Glutamatergic neuron (in vitro differentiated cells): ENCODE measurements at places on chromosomes 2 and 18.
A peak's percentile ranks its signal among the peaks of the same experiment; 100 is the strongest.

- peak; percentile 39 for DNase-seq
Measured at GRCh38 chr2:36408198-36408703, 52.7 kb downstream of the CRIM1 start.

DNA sequence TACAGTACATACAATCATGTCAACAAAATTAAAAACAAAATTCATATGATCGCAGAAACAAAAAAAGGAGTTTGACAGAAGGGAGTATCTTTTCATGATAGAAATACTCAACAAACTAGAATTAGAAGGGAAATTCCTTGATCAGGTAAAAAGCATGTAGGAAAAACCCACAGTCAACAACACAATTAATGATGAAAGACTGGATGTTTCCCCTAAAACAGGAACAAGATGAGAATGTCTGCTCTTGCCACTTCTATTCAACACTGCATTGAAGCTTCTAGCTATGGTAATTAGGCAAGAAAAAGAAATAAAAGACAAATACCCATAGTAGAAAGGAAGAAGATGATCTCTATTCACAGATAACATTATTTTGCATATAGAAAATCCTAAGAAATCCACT is 87.1 kb downstream of the SRBD1 start:
- DNase-seq: no peak

- DNase-seq: no peak
Measured at GRCh38 chr2:186959486-186959885, 110.5 kb upstream of the ZSWIM2 start.

DNA sequence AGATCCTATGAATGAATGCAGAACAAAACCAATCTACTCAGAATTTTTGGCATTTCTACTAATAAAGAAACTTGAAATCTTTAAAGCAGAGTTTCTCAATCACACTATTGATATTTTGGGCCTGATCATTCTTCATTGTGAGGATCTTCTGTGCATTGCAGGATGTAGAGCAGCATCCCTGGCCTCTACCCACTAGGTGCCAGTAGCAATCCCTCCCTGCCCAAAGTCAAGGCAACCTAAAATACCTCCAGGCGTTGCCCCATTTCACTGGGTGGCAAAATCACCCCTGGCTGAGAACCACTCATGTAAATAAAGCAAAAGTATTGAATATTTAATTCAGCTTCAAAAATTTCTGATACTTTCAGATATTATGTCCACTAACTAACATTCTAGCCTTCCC is 213.0 kb downstream of the SP3 start:
- no peak for DNase-seq

DNA sequence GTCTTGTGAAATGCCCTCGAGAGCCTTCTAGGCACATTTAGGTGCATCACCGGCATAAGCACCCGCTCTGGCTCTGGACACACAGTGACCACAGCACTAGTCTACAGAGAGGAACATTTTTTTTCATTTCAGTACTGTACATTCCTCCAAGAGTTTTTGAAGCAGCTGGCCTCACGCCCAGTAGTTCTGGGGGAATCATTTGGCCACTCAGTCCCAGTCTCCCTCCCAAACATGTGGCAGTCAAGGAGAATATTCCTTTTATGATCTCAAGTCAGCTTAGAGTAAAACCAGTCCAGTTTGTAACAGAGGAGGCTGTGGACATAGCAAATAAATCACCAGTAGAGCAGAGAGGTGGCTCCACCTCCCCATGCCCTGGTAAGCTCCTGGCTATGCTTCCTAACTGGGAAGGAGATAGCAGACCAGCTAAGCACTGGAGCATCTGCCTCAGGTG is 48.1 kb downstream of the KCNE4 start:
- DNase-seq: no peak

DNA sequence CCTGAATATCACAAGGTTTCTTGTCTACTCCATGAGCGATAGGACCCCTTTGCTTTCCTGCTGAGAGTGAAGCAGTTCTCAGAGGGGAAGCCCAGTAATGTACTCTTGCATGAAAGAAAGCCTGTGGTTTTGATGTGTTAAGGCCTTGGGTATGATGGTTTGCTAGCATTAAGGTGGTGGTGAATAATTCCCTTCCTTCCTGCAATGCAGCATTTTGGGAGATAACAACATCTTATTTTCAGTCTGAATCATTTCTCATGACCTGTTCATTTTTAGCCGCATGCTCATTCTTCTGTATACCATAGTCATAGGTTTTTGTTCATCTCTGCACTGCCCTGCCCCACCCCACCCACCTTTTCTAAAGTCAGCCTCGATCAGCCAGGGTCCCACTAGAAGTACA is 66.2 kb downstream of the HNMT start:
- no peak for DNase-seq

GRCh38 chr18:23585007-23585871 is 1.1 kb downstream of the NPC1 start:
- no peak for DNase-seq

DNA sequence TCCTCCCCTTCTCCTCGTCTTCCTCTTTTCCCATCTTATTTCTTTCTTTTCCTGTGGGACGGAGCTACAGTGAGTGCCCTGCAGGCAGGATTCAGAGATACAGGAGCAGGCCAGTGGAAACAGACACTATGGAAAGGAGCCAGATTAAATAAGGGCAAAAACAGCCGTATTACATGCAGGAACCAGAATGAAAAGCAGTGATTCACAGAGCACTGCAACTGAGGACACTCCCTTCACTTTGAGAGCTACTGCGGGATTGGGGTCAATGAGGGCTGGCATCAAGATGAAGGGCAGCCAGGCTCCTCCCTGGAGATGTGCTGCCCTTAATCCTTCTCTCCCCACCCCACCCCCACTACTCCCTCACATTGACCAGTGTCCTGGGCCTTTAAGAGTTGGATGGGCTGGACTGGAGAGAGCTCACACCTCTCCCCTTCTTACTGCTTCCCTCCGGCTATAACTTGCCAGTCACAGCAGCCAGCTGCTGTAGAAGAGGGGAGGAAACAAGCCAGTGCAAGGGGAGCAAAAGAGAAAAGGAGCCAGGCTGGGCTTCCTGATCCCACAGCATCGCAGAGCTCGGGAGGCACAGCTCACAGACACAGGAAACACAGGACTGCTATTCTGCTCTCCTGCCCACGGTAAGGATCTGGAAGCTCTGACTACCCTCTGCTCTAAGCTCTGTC is at the start of gene PLCD4:
TSS of gene PLCD4 (plus strand) at position 464 of the 680 bp plus-strand sequence. CDS start 7,841 bp downstream, outside the sequence.
- DNase-seq: no peak

GRCh38 chr18:61575419-61575818 is 242.2 kb downstream of the CDH20 start:
- DNase-seq: no peak

DNA sequence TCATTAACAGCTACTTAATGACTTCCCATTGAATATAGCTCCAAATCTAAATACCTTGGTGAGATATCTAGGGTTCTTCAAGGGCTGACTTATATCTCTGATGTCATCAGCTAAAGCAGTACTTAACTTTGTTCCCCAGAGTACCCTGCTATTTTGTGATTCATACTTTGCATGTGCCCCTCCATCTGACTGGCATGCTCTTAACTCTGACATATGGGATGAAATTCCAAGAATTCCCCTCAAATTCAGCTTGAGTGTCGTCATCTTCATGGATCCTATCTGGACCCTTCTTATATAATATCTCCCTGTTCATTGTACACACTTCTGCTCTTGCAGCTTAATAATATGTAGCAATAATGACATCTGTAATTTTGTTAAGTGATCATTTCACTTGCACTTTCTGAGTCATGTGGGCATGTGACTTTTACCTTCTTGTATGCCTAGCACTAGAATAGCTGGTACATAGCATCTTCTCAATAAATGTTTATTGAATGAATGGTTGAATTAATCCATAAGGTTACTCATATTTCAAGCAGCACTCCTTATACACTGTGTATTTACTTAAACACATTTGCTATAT is 172.9 kb downstream of the WDR7 start:
- DNase-seq: no peak

DNA sequence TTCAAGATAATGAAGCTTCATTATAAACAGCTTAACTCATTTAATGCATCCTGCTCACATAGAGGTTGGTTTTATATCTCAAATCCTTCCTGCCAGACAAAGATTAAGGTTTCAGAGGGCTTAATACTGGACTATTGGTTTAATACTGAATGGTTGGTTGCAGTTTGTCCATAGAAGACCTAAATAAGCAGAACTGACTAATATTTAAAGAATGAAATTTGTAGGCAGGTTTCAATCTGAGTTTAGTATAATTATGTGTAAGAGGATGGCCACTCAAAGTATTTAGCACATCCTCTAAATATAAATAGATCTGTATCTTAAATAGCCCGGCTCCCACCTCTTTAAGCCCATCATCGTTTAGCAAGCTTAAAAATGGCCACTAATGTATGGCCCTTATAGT is 92.5 kb downstream of the EPB41L5 start:
- DNase-seq: no peak

- DNase-seq: no peak
Measured at GRCh38 chr2:28751956-28752630, 463 bp downstream of the PPP1CB start.

DNA sequence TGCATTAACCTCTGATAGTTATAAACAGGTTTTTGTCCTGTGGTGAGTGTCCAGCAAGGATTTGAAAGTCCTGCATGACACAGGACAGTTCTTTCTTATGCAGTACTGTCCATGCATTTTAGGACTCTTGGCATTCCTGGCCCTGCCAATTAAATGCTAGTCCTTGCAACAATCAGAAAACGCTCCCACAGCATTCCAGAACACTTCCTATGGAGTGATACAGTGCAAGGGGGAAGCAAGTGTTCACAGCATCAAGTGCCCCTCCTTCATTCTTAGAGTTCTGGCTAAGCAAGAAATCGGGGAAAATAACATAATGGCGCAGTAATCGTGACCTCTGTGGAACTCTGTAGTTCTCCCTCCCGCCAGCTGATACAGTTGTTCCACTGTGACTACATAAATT is 62.9 kb downstream of the ARHGAP28 start:
- no peak for DNase-seq

- DNase-seq: no peak
Measured at GRCh38 chr2:180871649-180872048, 108.8 kb upstream of the UBE2E3 start.

DNA sequence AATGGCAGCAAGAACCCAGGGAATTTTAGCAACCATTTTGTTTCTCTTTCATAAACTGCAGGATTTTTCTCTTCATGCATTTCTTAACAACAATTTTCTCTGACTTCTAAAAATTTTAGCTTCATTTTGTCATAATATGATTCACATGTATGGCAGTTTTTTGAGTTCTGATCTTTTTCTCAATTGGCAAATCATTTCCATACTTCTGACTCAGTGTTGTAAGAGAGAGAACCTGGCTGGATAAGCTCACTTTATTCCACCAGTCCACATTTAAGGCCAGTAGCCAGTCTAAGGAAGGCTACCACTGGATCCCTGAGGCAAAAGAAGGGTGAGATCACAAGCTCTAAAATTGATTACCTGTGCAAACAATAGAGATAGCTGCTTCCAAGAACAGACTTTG is 42.8 kb upstream of the COL3A1 start:
- no peak for DNase-seq

GRCh38 chr2:241050624-241051577 is 51.2 kb downstream of the MTERF4 start:
- peak; percentile 19 for DNase-seq

DNA sequence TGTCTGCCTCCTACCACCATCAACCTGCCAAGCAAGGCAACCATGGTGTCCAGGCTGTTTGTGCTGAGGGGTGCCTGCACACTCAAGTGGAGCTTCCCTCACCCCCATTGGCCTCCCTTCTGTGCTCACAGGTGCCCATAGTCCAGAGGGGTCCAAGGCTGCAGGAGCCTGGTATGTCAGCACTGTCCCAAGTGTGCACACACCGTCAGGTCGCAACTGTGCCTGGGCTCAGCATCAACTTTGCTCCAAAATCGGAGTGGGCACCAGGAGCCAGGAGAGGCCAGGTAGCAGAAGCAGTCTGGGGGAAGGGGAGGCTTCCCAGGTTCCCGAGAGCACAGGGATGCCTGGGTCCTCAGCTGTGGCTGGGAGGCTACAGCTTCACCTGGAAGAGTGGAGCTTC is 1528.2 kb upstream of the SLC39A10 start:
- DNase-seq: no peak

- no peak for DNase-seq
Measured at GRCh38 chr2:187320846-187321245, 127.2 kb downstream of the CALCRL start.

GRCh38 chr2:218708086-218708485 is 2.5 kb upstream of the TTLL4 start:
- DNase-seq: no peak

- DNase-seq: no peak
Measured at GRCh38 chr2:153077311-153077710, 358.9 kb downstream of the ARL6IP6 start.

DNA sequence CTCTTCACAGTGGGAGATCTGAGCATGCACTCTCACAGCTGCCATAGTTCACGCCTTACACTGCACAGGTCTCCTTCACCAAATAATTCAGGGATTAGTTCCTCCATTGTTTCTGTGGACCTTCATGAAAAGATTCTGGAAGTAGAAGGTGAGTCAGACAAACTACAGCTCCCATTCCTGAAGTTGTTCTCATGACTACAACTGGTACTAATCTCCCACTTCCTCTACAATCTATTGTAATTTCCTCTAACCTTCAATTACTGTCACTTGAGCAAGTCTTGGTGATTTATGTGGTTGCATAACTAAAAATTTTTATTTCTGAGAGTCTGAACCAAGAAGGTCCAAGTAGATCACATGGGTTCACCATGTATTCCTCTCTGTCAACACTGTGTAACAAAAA is 128.7 kb downstream of the XIRP2 start:
- DNase-seq: no peak

DNA sequence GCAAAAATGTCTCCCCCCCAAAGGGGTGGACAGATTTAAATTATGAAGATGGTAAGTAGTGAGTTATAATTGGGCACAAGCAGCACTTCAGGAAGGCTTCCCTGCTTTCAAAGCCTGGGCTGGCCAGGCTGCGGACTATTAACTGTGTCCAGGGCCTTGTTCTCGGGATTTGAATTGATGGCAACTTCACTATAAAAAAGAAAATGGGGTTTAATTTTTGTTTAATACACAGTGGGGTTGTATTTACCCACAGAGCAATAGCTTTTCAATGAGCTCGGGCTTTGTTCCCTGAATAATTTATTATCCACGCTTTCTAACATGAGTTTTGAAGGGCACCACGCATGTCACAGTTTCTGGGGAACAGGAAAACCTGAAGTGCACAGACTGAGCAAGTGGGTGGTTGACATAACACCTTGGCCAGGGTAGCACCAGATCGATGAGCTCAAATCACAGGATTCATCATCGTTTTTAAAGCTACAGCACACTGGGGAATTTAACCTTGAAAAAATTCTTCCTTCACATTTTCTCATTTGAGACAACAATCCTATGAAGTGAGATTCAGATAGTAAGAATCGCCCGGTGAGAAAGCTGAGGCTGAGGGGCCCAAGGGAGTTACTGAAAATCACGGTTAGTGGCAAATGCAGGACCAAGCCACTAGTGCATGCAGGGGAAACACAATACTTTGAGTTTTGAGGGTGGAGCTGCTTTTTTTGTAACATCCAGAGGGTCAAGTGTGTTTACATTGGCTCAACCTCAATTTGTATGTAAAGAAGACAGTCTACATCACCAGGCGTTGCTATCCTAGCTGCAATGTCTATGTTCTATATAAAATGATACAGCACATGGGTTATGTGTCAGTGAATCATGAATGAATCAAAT is 28.9 kb upstream of the LMAN1 start:
- no peak for DNase-seq

- DNase-seq: no peak
Measured at GRCh38 chr2:10332402-10333246, 29.9 kb downstream of the HPCAL1 start.

- no peak for DNase-seq
Measured at GRCh38 chr2:224948005-224948404, 94.3 kb downstream of the DOCK10 start.

- no peak for DNase-seq
Measured at GRCh38 chr2:39210846-39211245, 32.9 kb downstream of the CDKL4 start.
